ELR (cell line): ENCODE measurements at places on chromosomes 2 and 18.

- no peak for DNase-seq
Measured at GRCh38 chr2:14745288-14746076, 113.0 kb downstream of the LRATD1 start.

- DNase-seq, result peak; percentile 34
Measured at GRCh38 chr18:23059541-23060465, 75.5 kb upstream of the CABLES1 start.

GRCh38 chr2:38187541-38188011 is 111.6 kb upstream of the CYP1B1 start:
- DNase-seq, result peak; percentile 51

DNA sequence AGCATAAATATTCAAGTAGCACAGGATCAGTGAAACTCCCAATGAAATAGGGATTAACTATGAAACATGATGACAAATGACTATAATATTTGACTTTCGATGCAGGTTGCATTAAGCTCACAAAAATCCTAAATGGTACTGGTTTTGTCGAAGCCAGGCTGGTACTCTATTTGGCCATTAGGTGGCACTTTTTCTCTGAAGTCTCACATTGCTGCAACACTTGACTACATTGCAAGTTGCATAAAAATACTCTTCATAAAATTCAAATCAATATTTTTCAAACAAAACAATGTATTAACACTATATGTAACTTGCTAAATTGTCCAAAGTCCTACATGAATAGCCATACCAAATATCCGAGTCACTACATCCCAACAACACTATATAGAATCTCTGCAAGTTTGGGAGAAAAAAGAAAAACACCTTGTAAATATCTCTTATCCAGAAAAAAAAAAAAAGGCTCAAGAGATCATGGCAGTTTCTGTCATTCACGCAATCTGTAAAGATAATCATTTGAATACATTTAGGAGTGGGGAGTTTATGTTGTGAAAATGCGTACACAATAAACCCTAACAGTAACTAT is 9.5 kb downstream of the RTTN start:
- DNase-seq, result peak; percentile 71

DNA sequence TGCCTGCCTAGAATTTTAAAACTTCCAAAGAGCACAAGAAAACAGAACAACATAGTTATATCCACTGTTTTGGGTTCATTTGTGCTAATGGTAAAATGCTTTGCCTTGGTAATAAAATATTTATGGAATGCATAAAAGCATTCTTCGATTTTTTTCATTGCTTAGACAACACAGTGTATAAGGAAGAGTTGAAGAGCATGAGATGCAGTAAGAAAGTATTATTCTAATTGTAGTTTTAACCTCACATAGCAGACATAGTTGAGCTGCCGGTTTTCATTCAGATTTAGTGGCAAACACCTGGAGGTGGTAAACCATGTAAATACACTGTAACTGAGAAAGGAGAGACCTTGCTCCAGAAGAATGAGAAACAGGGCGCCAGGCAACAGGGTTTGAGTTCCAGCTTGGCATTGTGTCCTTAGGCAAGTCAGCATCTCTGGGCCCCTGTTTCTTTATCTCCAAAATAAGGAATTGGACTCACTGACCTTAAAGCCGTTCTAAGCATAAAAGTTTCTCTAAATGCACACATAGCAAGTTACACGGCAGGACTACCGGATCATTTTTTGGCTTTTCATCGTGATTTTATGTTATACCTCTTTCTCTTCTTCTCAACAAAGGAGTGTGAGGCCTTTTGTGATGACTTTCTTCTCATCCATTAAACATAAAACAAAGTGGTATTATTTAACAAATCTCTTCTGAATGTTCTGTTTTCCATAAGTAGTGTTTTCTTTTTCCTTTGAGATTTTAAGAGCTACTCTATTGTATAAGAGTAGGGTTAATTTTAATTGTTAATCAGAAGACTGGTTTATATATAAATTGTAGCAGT is 7.9 kb downstream of the UGP2 start:
- no peak for DNase-seq

DNA sequence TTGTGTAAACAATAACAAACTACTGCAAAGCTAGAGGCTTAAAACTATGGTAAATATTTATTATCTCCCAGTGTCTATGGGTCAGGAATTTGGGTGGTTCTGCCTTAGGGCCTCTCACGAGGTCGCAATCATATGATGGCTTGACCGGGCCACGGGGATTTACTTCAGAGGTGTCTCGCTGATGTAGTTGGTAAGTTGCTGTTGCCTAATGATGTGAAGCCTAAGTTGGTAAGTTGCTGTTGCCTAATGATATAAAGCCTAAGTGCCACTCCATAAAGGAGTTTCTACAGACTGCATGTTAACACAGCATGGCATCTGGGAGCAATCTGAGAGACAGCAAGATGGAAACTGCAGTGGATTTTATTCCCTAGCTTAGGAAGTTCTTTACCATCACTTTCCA is 35.8 kb downstream of the FMNL2 start:
- no peak for DNase-seq

DNA sequence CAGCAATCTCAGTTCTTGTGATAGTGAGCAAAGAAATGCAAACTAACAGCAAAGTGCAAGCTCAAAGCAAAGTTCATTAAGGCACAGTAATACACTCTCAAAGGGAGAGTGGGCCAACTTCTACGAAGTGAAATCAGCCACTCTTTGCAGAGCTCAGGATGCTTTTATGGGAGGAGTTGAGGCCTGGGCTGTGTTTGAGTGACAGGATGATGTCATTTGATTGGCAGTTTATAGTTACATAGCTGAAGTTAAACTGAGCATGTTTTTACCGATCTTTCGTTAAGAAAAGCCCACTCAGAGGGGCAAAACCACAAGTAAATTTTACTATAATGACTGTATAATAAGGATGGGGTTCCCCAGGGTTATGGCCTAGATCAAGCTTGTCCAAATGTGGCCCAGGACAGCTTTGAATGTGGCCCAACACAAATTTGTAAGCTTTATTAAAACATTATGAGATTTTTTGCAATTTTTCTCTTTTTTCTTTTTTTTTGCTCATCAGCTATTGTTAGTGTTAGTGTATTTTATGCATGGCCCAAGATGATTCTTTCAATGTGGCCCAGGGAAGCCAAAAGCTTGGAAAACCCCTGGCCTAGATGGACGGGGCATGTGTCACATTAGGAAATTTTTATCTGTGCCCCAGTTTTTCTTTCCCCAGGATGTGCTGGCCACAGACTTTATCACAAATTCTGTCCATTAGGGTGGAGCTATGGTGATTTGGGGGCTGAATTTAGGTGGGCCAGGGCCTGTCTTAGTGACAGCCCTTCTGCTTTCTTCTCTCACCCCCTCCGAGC is 8.3 kb upstream of the DNAH7 start:
- no peak for DNase-seq

DNA sequence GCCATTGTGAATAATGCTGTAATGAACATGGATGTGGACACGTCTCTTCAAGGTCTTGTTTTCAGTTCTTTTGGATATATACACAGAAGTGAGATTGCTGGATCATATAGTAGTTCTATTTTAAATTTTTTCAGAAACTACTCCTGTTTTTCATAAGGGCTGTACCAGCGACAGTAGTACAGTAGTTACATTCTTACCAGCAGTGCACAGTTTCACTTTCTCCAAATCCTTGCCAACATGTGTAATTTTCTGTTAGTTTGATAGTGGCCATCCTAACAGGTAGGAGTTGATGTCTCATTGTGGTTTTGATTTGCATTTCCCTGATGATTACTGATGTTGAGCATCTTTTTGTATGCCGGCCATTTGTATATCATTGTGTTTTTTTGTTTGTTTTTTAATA is 81.7 kb downstream of the EPC2 start:
- peak; percentile 7 for DNase-seq

- DNase-seq, result peak; percentile 28
Measured at GRCh38 chr2:25964891-25965290, 17.4 kb downstream of the KIF3C start.
